ENCODE measurements at places on chromosomes 3 and 15.
A peak's percentile ranks its signal among the peaks of the same experiment; 100 is the strongest.

DNA sequence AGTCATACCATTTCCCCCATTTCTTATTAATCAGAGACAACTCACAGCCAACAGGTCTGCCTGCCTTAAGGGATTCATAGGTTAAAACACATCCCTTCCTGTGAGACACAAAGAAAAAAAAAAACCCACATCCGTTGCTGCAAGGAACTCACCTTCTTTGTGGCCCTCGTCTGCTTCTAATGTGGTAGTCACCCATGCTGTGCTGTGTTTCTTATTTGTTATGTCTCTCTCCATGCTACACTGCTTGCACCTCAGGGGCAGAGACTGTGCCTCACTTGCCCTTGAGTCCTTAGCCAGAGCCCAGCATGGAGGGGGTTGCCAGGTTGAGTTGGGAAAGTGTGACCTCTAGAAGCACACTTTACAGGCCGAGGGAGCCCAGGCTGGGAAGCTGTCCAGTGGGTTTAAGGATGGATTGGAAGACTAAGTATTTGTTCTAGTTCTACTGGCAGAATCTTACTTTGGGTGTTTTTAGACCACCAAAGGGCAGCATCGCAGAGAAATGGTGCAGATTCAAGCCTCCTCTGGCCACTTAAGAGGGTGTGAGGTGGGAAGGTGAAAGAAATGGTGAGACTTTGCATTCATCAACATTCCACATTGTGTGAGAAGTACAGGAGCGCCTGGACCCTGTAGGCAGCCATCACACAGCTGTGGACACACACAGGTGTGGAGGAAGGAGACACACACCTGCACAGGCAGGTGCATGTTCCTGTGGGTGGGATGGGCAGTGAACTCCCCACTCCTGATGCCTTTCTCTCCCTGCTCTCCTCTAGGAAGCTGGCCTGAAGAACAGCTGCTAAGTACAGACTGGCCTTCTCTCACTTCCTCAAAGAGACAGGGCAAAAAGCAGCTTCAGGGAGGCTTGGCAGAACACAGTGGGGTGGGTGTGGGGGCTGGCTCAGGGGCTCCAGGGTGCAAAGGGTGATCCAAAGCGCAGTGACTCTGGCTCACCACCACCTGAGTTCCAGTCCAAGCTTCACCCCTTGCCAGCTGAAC, 48.8 kb downstream of the GLB1 start:
- DNase-seq: no peak

GRCh38 chr15:25437777-25438600, 835 bp downstream of the UBE3A start:
- DNase-seq: peak; percentile 40

GRCh38 chr3:64799606-64800005, 111.8 kb upstream of the ADAMTS9 start:
- DNase-seq: no peak

DNA sequence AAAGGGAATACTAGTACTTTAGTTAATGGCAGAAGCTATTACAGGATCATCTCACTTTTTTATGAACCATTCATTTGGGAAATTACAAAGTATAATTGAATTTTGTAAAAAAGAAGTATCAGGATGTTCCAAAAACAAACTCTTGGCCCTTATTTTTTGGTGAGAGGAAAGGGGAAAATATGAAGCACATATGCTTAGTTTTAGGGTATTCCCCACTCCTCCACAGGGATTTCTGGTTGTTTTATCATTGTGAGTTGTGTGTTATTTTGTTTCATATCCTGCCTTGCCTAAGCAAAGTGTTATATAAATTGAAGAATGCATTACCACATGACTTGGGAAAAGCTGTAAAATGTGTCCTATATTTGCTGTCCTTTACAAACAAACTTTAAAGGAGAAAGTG, 227.0 kb downstream of the FMN1 start:
- DNase-seq: no peak

- no peak for DNase-seq
Measured at GRCh38 chr15:42665827-42666226, 71.1 kb downstream of the CDAN1 start.

DNA sequence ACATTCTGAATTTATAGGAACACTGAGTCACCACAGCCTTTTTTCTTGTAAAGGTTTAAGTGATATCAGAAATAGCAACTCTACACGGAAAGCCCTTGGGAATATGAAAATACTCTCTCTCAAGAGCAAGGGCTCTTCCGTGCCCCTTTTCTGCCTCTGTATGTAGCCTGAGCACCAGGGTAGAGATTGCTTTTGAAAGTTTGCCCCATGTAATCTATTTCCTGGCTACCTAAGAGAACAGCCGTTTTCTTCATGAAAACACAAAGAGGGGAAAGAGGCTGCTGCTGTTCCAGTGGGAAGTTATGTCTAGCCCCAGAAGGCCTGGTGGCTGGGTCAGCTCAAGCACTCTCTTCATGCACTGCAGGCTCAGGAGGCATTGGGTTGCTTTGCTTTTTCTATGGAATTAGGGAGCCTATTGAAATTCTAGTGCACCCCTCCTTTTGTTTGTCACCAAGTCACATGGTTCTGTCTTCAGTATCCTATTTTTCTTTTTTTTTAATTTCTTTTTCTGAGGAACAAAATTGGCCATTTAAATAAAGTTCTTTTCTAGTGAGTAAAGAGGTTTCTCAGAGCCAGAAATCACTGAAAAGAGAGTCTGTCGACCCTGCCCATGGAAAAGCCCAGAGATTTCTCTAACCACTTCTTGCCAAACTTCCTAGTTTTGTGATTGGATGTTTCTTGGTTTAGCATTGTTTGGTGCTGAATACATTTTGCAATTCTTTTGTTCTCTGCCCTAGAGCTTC, 39.5 kb downstream of the TIGIT start:
- peak; percentile 11 for DNase-seq

GRCh38 chr15:28113394-28114113, 14.4 kb upstream of the OCA2 start:
- no peak for DNase-seq

DNA sequence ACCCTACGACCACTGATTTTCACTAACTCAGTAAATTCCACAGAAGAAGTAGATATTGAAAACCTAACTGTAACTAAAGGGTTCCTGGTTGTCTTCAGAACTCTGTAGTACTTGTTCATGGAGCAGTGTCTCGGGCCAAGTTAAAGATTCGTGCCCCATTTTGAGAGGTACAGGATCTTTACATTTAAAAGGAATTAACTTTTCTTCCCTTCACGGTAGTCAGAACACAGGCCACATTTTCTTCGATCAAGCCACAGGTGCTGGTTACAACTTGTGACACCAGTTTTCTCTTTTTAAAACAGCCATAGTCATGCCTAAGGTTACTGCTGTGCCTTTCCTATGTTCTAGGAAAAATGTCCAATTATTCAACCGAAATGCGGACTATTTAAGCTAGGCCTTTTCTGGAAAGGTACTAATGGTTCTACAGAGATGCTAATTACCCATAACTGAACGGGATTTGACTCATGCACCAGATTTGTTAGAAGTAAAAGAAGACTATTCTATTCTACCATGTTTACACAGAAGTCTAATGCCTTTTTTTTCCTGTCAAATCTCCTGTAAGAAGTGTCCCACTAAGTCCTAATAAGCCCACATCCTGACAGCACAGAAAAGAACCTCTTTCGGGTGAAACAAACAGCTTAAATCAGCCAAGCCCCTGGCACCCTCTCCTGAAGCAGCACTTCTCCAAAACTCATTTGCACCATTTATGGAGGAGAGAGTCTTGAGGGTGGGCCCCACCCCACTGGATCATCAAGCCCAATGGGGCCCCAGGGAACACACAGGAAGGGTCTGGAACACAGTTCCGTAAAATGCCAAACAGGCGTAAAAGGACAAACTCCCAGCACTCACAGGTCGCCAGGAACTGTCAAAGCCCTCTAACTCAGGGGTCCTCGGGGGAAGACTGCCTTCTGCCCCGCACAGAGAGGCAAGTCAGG, 1.9 kb downstream of the LRIG1 start:
- DNase-seq: no peak

- peak; percentile 59 for DNase-seq
Measured at GRCh38 chr3:70736009-70736408, 423.6 kb upstream of the MDFIC2 start.

GRCh38 chr3:72265256-72266015, 480.5 kb upstream of the PROK2 start:
- peak; percentile 40 for DNase-seq

DNA sequence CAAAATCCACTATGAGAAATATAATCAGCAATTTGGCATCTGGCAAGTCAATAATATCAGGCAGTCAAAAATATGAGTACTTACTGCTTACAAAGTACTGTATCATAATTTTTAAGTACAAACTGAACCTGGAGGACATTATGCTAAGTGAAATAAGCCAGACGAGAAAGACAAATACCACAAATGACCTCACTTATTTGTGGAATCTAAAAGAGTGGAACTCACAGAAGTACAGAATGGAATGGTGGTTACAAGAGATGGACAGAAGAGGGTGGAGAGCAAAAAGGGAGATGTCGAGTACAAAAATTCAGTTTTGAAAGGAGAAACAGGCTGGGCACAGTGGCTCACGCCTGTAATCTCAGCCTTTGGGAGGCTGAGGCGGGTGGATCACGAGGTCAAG, 12.4 kb downstream of the PCYT1A start:
- no peak for DNase-seq

DNA sequence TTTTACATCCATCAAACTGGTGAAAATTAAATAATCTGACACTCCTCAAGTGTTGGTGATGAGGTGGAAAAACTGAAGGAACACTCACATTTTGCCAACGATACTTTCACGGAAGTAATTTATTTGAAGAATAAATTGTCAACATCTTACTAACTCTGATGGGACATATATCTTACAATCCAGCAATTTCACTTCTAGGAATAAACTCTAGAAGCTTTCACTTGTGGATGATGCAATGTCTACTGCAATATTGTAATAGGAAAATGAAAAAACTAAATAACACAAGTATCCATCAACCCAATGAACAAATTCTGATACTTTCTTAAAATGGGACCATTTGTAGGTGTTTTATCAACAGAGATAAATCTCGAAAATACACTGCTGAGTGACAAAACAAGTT, 16.2 kb upstream of the LIPC start:
- peak; percentile 49 for DNase-seq

DNA sequence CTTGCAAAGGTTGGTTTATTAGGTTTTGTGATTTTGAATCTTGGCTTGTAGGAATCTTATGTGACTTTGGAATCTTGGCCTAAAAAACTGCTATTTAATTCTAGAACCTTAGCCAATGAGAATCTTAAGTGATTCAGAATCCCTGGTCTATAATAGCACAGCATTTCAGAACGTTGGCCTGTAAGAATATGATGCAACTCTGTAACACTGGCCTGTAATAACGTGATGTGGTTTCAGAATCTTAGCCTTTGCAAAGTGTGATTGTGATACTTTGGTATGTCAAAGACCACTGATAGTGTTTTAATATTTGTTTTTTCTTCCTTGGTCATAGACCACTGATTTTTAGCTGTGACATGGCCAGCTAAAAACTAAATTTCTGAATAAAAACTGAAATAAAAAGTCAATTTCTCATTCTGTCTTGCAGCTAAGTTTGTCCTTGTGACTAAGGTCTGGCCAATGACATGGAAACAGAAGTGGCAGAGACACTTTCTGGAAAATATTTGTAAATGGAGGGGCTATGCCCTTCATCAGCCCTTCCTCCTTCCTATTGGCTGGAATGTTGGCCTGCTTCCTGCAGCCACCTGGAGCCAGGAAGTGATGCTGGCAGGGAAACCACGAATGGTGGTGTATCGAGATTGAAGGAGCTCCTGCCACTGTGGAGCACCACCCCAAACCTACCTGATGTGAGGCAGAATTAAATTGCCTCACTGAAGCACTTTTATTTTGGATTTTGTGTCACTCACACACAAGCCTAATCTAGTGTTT, 42.3 kb upstream of the CORO2B start:
- peak; percentile 99 for DNase-seq

DNA sequence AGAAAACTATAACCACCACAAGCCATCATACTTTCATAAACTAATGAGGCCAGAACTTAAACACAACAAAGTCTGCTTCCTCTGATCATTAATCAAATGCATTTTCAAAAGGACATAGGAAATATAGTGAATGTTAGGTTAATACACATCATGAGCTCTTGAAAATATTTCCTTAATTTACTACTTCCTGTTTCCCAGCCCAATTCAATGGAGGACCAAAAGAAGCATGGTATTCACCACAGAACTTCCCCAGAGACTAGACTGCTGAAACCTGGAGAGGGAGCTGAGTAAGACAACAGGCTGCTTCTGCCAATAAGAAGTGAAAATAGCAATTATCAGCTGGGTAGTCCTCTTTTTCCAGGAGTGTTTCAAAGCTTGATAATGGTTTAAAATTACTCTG, 250.3 kb downstream of the ULK4 start:
- DNase-seq: peak; percentile 90

- DNase-seq: no peak
Measured at GRCh38 chr15:92023965-92024364, 170.5 kb downstream of the SLCO3A1 start.

- no peak for DNase-seq
Measured at GRCh38 chr3:45682786-45683185, 6.4 kb upstream of the SACM1L start.

- no peak for DNase-seq
Measured at GRCh38 chr15:63888146-63888545, 54.4 kb upstream of the HERC1 start.

GRCh38 chr3:8491271-8492144, 10.1 kb upstream of the LMCD1 start:
- peak; percentile 90 for DNase-seq

GRCh38 chr3:89306540-89306939, 199.1 kb downstream of the EPHA3 start:
- DNase-seq: peak; percentile 86

DNA sequence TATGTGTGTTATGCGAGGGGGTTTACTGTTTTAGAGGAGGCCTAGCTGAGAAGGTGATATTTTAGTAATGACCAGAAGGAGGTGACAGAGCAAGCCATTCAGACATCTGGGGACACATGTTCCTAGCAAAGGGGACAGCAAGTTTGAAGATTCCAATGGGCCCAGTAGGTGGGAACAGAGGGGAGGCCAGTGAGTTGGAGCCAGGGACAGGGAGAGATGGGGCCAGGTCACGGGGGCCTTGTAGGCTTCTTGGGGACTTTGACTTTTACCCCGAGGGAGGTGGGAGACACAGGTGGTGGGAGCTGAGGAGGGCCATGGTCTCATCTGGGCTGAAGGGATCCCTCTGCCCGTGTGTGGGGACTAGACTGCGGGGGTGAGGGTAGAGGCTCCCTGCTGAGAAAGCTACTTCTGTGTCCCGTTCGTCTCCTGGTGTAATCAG, 72.5 kb downstream of the MGLL start:
- no peak for DNase-seq

DNA sequence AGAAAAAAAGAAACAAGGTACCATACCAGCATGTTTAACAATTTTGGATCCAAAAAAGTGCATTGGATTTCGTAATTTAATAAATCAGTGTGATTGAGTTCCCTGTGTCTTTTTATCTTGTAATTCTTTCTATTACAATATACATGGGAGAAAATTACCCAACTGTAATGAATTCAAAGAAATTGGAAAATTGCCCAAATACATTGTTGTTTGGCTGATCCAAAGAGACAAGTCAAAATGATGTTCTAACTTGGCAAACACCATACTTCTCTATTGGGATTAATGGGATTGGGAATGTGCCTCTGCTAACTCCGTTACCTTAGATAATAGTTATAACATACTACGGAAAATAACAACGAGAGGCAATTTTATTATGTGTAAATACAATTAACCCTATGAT, 1097.1 kb downstream of the ROBO1 start:
- no peak for DNase-seq
